Activated CD4-positive, alpha-beta T cell treated with anti-CD3 and anti-CD28 coated beads, Interleukin-2, amount 50 U/mL, for 1 hour (primary cell): ENCODE measurements at places on chromosomes 11 and 22.

DNA sequence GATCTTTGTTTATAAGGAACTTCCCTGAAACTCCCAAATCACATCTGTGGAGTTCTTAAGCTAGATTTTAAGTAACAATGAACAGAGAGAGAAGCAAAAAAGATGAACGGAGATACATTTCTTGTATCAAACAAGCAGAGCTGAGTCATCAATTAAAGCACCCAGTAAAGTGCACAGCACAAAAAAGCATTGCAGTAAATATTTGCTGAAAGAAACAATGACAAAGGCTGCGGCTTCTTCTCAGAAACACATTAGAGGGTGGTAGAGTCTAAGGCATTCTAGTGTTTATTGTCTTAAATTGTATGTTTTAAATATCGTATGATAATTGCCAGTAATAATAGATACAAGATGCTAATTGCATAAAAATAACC, 941.6 kb upstream of the CHORDC1 start:
- no peak for DNase-seq

DNA sequence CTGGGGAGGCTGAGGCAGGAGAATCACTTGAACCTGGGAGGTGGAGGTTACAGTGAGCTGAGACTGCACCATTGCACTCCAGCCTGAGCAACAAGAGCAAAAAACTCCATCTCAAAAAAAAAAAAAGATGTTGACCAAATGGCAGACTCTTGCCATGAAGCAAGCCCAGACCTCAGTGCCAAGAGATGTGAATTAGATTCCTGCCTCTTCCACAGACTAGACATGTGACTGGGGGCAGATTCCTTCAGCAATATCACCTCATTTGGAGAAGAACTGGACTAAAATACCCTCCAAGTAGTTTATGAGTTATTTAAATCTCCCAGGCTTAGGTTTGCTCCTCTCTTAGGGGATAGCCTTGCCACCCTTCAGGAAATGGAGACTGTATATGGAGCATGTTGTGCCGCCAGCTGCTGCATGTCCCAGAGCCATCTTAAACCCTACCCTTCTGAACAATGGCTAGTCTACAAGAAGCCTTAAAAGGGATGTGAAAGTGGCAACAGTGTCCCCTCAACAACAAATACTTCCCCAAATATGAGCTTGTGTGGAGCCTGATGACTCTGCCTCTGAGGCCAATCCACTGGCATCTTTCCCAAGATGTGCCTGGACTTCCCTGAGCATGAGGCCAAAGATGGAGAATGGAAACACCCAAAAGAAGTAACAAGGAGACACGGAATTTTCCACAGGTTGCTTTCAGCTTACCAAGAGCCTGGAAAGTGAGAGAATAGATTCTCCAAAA, 763 bp upstream of the MS4A7 start:
- no peak for DNase-seq

DNA sequence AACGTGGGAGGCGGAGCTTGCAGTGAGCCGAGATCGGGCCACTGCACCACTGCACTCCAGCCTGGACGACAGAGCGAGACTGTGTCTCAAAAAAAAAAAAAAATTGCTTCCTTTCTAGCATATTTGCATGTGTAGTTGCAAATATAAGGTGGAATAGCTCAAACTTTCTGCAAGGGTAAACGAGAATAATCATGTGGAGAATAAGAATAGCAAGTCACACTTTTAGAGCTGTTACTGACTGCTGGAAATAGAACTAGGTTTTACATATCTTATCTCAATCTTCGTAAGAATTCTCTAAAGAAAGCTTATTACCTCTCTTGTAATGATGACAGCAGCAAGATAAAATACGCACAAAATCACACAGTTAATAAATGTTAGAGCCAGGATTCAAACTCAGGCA, 1.6 kb downstream of the L3MBTL2 start:
- DNase-seq, result no peak

- no peak for DNase-seq
These were observed 16.1 kb downstream of the LRRC75B start for GRCh38 chr22:24576778-24577177.

- DNase-seq, result no peak
These were observed 62.6 kb downstream of the SWAP70 start for GRCh38 chr11:9726321-9727022.

- no peak for DNase-seq
These were observed 67.6 kb upstream of the NTM start for GRCh38 chr11:131302836-131303235.

DNA sequence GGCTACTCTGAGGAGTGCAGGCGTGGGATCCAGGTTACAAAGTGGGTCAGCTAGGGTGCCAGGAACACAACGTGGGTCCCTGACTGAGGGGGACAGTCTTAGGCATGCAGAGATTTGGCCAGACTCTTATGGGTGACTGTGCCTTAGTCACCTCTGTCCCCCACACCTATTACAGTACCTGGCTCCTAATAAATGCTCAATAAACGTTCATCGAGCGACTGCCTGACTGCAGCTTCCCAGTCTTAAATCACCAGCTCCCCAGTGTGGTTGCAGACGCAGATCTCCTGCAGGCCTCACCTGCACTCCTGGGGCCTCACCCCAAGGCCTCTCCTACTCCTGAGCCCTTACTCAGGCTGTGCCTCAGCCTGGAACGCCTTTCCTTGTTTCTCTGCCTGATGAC, 3.2 kb upstream of the SUN2 start:
- DNase-seq, result no peak

GRCh38 chr11:61340979-61341378, 8.0 kb downstream of the TKFC start:
- DNase-seq, result no peak

- DNase-seq, result no peak
These were observed 48.6 kb downstream of the FLRT1 start for GRCh38 chr11:64084146-64084950.

DNA sequence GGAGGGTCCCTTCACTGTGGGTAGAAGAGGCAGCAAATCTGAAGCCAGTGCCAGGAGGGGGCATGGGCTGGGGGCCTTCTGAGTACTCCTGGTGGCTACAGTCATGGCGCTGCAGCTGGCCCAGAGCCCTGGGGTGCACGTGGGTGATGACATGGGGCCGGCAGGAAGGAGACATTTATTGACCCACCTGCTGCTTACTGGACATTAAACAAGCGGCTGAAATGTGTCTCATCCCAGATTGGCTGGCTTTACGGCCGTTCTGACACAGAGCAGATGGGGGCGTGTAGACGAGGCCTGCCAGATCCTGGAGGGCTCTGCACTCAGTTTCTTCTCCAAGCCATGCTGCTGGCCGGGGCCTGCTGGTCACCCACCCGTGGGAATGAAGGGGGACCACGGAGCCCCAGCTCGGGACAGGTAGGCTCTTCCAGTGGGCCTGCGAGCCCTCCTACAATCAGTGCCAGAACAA, 906.9 kb downstream of the BRD1 start:
- no peak for DNase-seq

GRCh38 chr11:119832202-119832935, 103.4 kb upstream of the NECTIN1 start:
- DNase-seq, result no peak

- DNase-seq, result no peak
These were observed 23.3 kb upstream of the SERPIND1 start for GRCh38 chr22:20750461-20751184.

- no peak for DNase-seq
These were observed 30.6 kb downstream of the SREBF2 start for GRCh38 chr22:41863472-41863871.

DNA sequence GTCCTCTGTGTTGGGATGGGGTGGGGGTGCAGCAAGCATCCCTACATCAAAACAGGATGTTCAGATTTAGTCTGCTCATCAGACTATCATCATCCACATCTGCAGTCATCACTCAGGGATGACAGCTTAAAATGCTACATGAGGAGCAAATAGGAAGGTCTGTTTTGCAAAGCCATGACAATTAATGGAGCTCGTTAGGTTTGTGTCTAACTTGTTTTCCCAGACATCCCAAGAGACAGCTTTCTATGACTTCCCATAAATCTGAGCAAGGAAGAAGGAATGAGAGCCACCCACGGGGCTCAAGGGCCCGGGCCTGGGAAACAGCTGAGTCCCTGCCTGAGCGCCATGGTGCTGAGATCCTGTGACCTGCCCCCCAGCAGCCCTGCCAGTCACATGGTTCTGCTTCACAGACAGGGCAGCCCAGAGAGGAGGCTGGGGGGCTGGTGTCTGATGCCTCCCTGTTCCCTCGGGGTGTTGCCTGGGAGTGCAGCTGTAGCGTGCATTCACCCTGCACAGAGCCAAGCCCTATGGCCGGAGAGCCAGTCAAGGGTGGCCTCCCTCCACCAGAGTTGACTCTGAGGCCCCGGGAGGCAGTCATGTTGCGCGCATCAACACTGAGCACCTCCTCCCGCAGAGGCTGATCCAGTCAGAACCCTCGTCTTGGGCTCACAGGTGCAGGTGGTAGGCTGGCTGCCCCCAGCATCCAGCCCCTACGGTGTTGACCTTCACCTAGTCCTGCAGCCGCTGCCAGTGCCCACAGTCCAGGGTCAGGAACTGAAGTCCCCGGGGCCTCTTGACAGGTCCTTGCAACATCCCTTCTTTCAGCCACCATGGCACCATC, 12.1 kb downstream of the DERL3 start:
- DNase-seq, result no peak

GRCh38 chr11:35215945-35216344, 77.0 kb downstream of the CD44 start:
- DNase-seq, result no peak

GRCh38 chr11:72091292-72091691, 10.6 kb downstream of the LRRC51 start:
- peak; percentile 72 for DNase-seq

DNA sequence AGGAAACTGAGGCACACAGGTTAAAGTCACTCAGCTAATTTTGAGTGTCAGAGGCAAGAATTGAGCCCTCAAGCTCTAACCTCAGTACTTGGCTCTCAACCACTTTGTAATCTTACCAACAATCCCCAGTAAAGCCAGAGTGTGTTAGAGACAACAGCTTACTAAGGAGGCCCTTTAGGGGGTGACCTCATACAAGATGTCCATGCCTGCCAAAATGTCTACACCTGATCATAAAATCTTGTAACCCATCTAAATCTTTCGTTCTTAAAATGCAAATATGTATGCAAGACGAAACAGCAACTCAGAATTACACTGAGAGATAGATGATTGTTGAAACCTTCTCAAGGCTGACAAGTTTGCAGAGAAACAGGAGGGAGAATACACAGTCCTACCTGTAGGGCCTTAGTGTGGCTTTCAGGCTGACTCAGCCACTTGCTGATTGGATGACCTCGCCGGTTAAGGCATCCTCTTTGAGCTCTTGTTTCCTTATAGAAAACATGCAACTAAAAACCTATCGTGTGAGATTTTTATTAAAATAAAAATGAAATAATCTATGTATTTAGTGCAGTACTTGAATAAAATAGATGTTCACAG, 143.2 kb downstream of the OPCML start:
- no peak for DNase-seq

DNA sequence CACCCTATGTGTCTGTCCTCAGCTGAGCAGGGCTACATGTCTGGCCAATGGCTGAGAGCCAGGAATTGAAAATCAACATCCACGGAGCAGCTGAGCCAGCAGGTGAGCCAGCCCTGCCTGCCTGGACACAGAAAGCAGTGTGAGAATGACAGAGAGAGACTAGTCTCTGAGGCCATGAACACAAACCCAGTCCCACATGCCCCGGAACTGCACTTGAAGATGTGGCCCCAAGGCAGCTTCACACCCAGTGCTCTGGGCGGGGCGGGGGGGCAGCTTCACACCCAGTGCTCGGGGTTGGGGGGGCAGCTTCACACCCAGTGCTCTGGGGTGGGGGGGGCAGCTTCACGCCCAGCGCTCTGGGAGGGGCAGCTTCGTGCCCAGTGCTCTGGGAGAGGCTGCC, 37.6 kb downstream of the TRMU start:
- DNase-seq, result no peak

- no peak for DNase-seq
These were observed 2.5 kb downstream of the SMIM35 start for GRCh38 chr11:118084247-118084646.

- DNase-seq, result peak; percentile 28
These were observed 3.3 kb upstream of the RAG1 start for GRCh38 chr11:36564376-36565030.

GRCh38 chr11:116519499-116519898, 253.3 kb downstream of the BUD13 start:
- DNase-seq, result no peak

DNA sequence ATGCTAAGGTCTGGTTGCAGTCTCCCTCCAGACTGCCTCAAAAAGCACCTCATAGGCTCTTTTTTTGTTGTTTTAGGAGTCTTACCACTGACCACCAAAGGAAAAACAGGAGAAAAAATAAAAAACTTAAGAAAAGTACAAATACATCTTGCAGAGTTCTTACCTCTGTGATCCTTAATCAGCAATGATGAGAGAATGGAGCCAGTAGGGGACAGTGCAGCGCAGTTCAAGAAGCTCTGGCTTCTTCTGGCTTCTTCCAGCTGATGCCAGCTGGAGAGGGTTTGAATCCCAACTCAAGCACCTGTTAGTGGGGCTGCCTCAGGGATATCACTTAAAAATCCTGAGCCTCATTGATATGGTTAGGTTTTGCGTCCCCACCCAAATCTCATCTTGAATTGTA, 223.3 kb upstream of the ISX start:
- DNase-seq, result no peak

DNA sequence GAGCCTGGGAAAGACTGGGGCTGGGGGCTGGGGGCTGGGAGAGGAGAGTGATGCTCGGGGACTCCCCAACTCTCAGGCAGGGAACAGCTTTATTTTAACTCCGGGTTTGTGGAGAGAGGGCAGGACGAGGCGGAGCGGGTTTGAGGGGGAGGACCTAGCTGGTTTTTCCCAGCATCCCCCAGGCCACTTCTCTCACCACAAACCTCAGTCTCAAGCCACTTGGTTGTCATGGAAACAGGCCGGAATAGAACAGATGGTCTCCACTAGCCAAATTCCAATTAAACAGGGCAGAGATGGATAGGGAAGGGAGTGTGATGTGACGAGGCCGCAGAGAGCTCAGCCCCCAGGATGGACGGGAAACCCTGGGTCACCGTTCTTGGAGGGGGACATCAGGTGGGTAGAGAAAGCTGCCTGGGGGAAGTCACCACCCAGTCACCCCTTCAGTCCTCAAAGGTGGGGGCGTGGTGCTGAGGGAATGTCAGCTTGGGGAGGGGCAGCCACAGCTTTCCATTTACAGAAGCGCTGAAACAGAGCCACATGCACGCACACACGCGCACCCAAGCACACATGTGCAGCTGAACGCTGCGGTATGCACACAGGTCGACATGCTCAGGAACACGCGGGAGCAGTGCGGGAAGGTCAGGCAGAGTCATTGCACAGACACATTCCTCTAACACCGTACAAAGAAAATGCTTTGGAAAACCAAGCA, 19.2 kb downstream of the NECTIN1 start:
- DNase-seq, result no peak

DNA sequence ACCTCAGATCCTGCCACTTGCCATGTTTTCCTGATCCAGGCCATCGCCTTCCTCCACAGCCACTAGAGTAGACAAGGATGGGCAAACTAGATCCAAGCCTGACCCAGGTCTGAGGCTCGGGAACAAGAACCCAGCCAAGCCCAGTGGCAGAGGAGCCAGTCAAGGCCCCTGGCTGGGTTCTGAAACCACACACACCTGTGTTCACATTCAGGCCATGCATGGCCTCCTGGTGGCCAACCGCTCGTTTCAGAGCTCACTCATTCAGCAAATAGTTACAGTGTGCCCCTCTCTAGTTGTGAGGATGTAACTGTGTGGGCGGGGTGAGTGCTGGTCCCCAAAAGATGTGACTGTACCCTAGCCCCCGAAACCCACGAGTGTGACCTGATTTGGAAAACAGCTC, 337.6 kb downstream of the CTTN start:
- DNase-seq, result no peak

- DNase-seq, result no peak
These were observed 50.6 kb downstream of the C11orf58 start for GRCh38 chr11:16789063-16789420.

GRCh38 chr22:44136112-44136511, 44.6 kb upstream of the PARVG start:
- DNase-seq, result no peak
